Endothelial cell (in vitro differentiated cells): ENCODE measurements at places on chromosomes 4 and X. TPM values are rescaled to one million over a fixed set of nuclear protein-coding genes. Genes with fewer than 3 reads are reported as not detected.

- no peak for DNase-seq
Observed at GRCh38 chr4:37648084-37648817, 37.9 kb downstream of the RELL1 start.

DNA sequence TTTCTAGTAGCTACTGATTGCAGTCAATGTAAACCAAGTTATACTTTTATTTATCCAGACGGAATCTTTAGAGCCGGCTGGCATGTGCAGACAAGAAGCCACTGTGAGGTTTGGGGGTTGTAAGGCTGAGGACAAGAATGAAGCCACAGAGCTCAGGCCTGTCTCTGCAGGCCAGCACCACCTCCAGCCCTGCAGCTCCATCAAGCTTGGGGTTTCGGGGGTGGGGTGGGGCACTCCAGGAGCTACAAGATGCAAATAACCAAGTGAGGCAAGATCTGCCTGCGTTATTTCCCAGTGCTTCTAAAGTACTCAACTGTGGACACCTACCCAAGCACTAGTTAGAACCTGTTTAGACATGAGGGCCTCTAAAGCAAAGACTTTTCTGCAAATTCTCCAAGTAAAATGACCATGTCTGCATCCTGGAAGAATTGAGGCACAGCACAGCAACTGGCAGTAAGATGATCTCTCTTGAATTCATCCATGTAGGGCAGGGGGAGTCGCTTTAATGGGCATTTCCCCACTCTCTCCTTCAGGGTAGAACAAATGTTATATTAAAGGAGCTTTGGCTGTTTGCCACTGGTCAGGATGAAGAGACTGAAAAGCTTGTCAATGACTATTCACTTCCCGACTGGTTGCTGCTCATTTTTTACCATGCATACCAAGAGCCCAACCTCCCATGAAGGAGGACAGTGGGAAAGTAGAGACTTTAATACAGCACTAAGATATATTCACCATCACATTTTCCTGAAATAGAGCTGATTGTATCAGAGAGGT lies 222.5 kb downstream of the MGST2 start:
- no peak for DNase-seq

DNA sequence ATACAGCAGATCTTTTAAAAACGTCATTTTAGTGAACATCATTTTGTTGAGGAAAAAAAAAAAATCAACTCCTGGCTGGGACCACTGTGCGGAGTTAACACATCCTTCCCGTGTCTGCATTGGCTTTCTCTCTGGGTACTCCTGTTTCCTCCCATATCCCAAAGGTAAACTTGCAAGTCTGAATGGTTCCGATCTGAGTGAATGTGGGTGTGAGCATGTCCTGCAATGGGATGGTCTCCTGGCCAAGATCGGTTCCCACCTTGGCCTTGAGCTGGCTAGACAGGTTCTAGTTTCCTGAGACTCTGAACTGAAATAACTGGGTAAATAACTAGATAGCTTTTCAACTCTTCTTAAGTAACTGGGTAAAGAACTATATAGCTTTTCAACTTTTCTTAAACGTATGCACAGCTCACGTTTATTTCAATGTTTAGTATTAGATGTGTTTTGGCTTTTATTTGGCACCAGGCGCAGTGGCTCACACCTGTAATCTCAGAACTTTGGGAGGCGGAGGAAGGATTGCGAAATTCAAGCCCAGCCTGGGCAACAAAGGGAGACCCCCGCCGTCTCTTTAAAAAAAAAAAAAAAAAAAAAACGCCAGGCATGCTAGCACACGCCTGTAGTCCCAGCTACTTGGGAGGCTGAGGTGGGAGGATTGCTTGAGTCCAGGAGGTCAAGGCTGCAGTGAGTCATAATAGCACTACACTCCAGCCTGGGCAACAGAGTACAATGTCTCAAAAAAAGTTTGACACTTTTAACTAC lies 14.0 kb downstream of the RBMX start:
- DNase-seq: no peak

GRCh38 chrX:39652336-39652735 lies 445.4 kb downstream of the BCOR start:
- DNase-seq: peak; percentile 10

GRCh38 chr4:159764343-159764952 lies 661.6 kb downstream of the RAPGEF2 start:
- peak; percentile 50 for DNase-seq

- no peak for DNase-seq
Observed at GRCh38 chr4:89752932-89753598, 83.9 kb downstream of the SNCA start.

GRCh38 chrX:148271263-148271662 lies 229.2 kb upstream of the AFF2 start:
- no peak for DNase-seq

GRCh38 chr4:53376900-53377299 lies 541 bp upstream of the FIP1L1 start:
- no peak for DNase-seq

DNA sequence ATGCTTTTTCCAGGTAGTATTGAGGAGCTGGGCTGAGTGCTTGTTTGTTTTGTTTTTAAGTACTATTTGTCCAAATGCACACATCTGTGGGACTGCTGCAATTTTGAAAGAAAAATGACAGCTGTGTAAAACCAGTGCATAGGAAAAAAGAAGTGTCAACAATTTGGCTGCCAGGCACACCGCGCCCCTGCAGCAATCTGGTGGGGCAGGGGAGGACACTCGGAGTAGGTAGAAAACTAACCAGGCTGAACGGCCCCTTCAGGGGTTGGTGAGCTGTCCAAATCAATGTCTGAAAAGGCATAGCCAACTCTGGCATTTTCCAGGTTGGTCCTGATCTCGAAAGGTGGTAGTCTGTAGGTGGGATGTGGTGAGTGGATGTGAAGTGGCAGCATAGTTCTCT lies 1.1 kb downstream of the LDOC1 start:
- DNase-seq: no peak

DNA sequence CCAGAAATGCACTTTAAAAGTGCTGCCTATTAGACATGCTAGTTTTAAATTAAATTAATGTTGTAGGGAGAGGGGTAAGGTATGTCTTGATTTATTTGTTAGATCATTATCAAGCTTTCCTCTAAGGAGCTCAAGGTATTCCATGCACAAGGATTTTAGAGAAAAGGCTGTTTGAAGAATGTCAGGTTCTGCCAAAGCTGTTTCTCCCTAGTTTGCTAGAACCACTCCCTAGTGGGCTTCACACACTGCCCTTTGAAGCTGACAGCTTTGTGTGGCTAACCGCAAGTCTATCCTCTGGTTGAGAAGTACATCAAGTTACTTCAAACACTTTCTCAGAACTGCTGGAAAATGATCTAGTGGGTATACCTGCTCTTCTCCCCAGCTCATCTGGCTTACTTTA lies 32.3 kb downstream of the RASL11B start:
- no peak for DNase-seq

GRCh38 chrX:71128915-71129765 lies 10.7 kb downstream of the MED12 start:
- DNase-seq: peak; percentile 65

DNA sequence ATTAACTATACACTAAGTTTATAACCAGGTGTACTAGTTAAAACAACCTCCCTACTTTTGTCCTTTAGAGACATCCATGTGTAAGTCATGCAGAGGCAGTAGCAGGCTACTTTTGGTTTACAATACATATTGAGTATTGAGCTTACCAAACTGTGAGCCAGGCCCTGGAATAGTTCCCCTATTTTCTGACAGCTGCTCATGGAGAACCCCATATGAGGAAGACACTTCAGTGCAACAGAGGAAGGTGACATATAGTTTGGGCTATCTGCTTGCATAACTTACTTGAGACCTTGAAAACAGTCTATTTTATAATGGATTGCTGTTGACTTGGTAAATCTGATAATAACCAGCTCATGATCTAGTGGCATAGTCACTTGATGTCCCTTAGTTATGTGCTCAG lies 190.5 kb downstream of the SH3BGRL start:
- DNase-seq: no peak

GRCh38 chr4:128220286-128221235 lies 67.1 kb downstream of the PGRMC2 start:
- no peak for DNase-seq

DNA sequence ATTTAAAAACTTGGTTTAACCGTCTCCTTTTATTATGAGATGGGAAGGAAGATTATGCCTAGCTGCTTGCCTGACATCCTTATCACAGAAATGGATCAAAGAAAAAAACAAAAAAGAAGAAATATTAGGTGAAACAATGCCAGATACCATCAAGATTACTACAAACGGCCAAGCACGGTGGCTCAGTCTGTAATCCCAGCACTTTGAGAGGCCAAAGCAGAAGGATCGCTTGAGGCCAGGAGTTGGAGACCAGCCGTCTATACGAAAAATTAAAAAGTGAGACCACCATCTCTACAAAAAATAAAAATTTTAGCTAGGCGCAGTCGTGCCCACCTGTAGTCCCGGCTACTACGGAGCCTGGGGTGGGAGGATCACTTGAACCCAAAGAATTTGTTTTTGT lies 2.3 kb downstream of the FRYL start:
- DNase-seq: no peak

DNA sequence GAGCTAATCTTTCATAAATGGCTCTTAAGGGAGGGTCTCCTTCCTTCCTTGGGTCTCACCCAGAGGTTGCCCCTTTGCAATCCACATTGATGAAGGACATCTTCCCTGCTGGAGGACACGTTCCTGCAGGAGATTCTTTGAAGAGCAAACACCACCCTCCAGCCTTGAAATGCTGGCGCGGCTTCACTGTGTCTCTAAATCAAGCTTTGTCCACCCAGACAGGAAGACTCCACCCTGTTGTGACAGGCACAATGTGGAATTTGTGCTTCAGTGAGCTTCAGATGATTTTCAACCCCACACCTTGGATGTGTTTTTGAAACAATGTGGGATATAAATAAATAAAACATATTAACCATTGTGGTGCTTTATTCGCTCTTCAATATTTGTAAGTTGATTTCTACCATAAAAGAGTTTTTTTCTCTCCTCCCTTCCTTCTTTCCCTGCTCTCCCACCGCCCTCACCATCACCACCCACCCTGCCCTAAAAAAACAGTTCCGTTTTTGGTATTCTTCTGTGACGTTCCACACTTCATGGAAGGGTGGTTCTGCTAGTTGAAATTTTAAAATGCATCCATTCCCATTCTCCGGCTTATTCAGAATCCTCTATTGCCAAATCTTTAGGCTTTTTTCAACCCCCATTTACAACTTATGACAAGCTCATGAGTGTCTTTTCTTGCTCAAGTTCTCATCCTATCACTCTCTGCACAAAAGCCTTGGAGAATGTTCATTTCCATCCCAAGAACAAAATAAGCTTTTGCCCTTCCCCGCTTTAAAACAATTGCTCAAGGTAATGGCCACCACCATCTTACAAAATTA lies 264.3 kb downstream of the RAPGEF2 start:
- DNase-seq: no peak

- no peak for DNase-seq
Observed at GRCh38 chr4:145298885-145299284, 118.5 kb upstream of the OTUD4 start.

GRCh38 chr4:107721436-107722100 lies 1.5 kb upstream of the PAPSS1 start:
- DNase-seq: no peak

- no peak for DNase-seq
Observed at GRCh38 chr4:169630069-169630468, 9.7 kb downstream of the CLCN3 start.

DNA sequence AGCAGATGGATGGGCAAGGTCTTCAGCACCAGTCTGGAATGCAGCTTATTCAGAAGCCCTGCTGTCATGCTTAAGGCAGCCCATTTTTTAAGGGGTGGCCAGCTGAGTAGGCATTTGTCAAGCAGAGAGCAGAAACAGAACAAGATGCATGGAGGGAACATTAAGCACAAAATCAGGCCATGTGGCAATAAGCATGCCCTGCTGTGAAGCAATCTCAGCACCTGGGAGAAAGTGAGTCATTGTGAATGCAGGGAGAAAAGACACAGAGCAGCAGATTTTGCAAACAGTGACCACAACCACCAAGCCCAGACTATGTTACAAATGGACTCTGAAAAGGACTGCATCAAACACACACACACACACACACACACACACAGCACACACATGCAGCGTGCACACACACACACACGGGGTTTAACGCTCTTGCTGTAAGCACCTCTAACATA lies 94.1 kb upstream of the GALNT7 start:
- DNase-seq: no peak

DNA sequence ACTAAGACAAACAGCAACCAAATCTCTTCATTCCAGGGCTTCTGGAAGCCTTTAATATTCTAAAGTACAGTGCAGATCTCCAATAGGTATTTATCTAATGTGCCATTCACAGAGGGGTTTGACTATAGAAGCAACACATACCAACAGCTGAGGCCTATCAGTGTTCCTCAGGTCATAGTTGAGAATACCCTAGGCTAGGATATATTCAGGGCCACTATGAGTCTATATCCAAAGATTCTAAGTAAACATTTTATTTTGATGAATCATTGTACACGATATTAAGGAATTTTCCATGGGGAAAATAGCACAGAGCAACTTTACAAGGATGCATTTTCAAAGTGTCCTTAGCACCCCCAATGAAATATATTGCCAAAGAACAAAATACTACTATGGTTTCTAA lies 9.7 kb downstream of the SMIM10 start:
- no peak for DNase-seq

GRCh38 chrX:75883446-75883845 lies 98.4 kb upstream of the MAGEE2 start:
- DNase-seq: no peak

- no peak for DNase-seq
Observed at GRCh38 chr4:158571736-158572135, 50.1 kb downstream of the RXFP1 start.

GRCh38 chr4:58411904-58412303 lies 1301.7 kb upstream of the IGFBP7 start:
- DNase-seq: no peak

GRCh38 chr4:152510349-152511147 lies 25.3 kb downstream of the FBXW7 start:
- DNase-seq: no peak

GRCh38 chr4:83603129-83603528 lies 67.2 kb downstream of the GPAT3 start:
- DNase-seq: no peak

Gene SMARCA1
- 61.1 TPM for total RNA-seq

Gene TMSB15C
- total RNA-seq: 8.6 TPM

Gene GJB1
- total RNA-seq: not detected

Gene ZNF157
- 0.67 TPM for total RNA-seq

Gene NUDT10
- total RNA-seq: 4.1 TPM

Gene OPRPN
- total RNA-seq: not detected

Gene SPIN4
- 135 TPM for total RNA-seq

Gene HSFX4
- total RNA-seq: not detected

Gene POLN
- 2.5 TPM for total RNA-seq

Gene ZNF711
- 21.2 TPM for total RNA-seq

Gene ADD1
- 337 TPM for total RNA-seq

Gene SPATA4
- not detected for total RNA-seq
